H7 (cell line): ENCODE measurements at places on chromosomes 12 and 14. TPM values are rescaled to one million over a fixed set of nuclear protein-coding genes. Genes with fewer than 3 reads are reported as not detected.

Gene GUCY2C
- total RNA-seq = 1.1 and 2.5 TPM in 2 replicates

DNA sequence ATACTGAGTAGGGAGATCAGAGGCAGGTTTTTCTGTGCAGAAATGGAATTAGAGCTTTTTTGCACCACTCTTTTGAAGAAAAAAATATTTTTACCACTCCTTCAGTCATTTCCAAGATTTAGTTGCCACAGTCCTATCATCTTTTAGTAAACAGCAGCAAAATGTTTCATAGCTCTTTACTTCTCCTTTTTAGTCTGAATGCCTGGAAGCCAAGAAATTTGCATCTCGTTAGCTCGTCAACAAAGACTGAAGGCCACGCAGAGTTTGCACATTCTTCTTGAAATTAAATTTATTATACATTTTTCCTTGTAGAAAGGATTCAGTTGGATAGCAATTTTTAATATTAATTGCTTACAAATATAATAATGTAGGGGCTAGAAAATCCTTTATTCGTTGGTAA is 544.5 kb upstream of the ATP2B1 start:
- no peak for DNase-seq

Gene PSME2
- 129 and 134 TPM in 2 replicates for total RNA-seq

Gene GPR135
- 0.59 and 0.67 TPM in 2 replicates for total RNA-seq

- no peak for DNase-seq
These were observed 599.4 kb upstream of the MDGA2 start for GRCh38 chr14:48274826-48275225.

Gene NUDT14
- 30.4 and 33.6 TPM in 2 replicates for total RNA-seq

Gene NPAS3
- 2.5 and 4.3 TPM in 2 replicates for total RNA-seq

DNA sequence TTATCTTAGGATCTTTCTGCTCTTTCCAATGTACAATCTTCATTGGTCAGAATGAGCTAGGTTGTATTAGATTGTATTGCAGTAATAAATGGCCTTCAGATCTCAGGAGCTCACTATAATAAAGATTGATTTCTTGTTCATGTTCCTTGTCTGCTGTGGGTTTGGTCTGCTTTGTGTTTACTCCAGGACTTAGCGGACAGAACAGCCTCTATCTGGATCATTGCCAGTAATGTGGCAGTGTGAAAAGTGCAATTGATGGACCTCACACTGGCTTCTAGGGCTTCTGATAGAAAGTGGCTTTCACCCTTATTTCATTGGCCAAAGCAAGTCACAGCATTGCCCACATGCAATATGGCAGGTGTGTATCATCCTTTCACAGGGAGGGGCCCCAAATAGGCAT is 81.2 kb downstream of the BTG1 start:
- DNase-seq = no peak

Gene LIN7A
- 7.6 and 11.9 TPM in 2 replicates for total RNA-seq

Gene SLCO1C1
- 2.0 TPM in 1 of 2 replicates, not detected in the other for total RNA-seq

Gene PTGDR
- not detected in 2 replicates for total RNA-seq

DNA sequence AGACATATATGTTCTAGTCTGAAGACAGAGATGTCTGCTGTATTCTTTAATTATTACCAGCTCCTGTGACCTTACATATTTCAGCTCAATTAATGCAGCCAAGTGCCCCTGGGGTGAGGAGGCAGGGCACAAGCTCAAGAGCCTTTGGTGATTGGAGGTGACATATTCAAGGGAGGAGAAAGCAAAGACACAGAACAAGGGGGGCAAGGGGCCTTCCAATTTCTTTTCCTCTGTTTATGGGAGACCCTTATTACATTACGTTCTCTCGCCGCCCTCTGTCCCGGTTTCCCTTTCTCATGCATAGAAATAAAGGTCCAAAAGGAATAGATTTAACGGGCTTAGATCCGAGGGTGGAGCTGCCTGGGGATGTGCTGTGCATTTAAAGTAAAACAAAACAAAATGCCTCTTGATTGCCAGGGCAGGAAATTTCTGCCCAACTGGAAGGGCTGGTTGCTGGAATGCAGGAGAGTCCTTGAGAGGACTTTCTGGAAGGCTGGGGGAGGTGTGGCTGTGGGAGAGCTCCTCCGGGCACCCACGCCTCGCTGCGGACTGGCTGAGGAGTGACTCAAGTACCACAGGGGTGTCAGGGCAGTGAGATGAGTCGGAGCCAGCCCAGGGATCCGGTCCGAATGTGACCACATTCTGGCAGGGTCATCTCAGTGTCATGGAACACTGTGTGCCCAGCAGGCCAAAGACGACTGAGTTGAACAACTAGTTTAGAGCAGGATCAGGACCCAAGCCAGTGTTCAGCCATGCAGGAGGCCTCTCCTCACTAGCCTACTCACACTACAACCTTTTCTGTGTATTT is 32.1 kb upstream of the GSG1 start:
- peak; percentile 23 for DNase-seq
